Activated T-cell treated with anti-CD3 and anti-CD28 coated beads, Interleukin-2, amount 50 U/mL, for 4 hours (primary cell): ENCODE measurements at places on chromosomes 6 and 20. TPM values are rescaled to one million over a fixed set of nuclear protein-coding genes. Genes with fewer than 3 reads are reported as not detected.
A peak's percentile ranks its signal among the peaks of the same experiment; 100 is the strongest.

GRCh38 chr6:137494988-137495702, 951 bp upstream of the OLIG3 start:
- no peak for DNase-seq

The DEFB115 gene
- total RNA-seq, result not detected

DNA sequence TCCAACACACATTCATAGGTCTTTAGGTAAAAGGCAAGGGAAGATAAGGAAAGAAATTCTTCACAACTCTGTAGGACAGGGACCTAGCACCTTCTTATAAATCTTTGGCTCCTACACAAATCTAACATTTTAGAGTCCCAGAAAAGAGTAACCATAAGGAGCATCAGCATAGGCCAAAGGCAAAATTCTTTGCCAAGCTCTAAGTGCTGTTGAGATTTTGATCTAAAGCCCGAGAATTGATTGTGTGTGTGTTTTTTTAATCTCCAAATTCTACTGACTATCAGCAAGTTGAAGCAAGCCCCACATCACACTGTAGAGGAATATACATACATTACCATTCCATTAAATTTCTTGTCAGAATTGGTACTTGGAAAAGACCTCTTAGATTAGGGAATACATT, 233.6 kb downstream of the BTBD9 start:
- DNase-seq, result no peak

DNA sequence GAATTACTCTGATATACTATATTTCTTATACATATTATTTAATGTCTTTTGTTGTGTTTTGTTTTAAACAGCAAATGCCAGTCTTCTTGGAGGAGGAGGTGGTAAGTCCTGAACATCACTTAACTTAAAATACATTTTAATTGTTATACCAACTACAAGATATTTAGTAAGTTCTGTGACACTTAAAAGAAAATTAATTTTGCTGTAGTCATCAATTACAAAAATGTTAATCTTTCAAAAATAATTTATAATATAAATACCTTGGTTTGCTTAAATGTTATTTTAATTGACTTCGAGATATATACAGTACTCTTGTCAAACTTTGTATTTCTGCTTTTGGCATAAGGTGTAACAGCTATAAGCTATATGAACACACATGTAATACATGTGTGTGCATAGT, 156.0 kb upstream of the FLRT3 start:
- no peak for DNase-seq

The PXDC1 gene
- 1.6 TPM for total RNA-seq

- no peak for DNase-seq
Observed at GRCh38 chr6:90472716-90473115, 114.2 kb downstream of the MAP3K7 start.

- no peak for DNase-seq
Observed at GRCh38 chr6:70838907-70839285, 118.0 kb downstream of the B3GAT2 start.

GRCh38 chr20:45467861-45468260, 1.7 kb upstream of the WFDC2 start:
- DNase-seq, result no peak

DNA sequence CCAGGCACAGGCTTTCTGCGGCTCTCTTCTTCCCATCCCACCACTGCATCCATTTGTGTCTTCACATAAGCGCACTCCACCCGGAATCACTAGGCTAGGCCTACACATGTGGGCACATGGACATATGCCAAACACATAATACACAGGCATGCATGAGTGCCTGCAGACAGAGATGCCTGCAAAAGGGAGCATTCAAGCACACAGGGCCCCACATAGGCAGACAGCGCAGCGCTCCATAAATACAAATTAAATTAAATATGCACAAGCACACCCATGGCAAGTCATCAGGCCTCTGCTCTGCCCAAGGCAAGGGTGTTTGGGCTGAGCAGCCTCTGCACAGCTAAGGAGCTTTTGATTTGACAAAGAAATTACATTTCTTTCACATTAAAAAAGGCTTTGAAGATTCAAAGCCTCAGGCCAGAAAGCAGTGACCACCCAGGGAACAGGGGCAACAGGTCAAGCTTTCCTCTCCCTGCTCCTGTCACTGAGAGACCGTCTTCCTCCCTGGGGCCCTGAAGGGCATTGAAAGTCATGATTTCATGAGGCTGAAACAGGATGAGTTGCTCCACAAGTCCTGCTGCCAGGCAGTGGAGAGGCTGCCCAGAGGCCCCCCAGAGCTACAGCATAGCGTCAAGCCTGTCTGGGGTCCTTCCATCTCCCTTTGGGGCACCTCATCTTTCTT, 134.2 kb upstream of the LRFN2 start:
- DNase-seq, result no peak

DNA sequence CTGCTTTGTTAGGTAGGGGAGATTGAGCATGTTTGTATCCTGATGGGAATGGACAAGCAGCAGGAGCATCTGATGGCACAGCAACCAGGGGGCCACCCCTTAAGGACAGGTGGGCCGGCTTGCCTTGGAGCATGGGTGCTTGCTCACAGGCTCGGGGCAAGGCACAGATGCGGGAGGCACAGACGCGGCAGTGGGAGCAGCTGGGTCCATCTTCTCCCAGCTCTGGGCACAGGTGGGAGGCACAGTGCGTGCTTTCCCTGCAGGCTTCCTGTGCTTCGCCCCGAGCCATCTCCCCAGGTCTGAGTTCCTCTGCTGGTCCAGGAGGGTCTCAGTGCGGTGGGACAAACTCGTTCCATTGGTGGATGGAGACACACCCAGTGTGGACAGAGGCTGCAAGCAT, 73.6 kb upstream of the BHLHE23 start:
- DNase-seq, result peak; percentile 3

The POU5F1 gene
- 1.0 TPM for total RNA-seq

- DNase-seq, result no peak
Observed at GRCh38 chr20:5741089-5741488, 9.1 kb upstream of the SHLD1 start.
